ENCODE measurements at places on chromosomes 4 and X.
A peak's percentile ranks its signal among the peaks of the same experiment; 100 is the strongest.

DNA sequence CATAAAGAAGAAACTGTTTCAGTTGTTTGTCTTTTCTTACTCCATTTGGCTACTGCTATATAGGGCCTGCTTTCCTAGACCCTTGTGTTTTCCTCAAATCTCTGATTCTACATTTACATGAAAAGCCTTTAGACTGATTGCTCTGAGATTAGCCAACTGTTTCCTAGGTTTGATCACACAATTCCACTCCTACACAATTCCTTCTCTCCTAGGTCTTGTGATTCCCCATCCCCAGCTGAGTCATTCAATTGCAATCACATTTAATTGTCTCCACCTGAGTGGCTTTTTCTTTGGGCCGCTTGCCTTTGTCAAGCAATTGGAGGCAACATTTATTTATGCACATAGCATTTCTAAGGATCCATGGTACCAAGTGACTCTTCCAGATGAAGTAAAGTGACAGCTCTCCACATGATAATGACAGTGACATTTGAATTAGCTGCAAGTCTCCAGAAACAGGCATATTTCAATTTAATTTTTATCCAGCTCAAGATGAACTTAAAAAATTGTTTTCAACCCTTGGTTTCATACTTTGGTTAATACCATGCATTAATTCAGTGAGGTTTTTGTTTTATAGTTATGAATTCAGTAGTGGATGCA, 35.8 kb downstream of the ATXN3L start:
- no peak for DNase-seq

DNA sequence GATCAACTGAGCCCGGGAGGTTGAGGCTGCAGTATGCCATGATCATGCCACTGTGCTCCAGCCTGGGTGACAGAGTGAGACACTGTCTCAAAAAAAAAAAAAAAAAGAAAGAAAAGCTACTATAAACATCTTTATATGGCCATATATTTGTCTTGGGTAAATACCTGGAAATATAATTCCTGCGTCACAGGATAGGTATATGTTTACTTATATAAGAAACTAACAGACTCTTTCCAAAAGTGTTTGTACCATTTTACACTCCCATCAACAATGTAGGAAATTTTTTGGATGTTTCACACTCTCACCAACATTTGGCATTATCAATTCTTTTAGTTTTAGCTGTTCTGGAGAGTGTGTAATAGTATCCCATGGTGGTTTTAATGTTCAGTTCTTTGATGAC, 12.8 kb downstream of the P2RY4 start:
- no peak for DNase-seq

- no peak for DNase-seq
Observed at GRCh38 chr4:165191814-165192499, 15.4 kb upstream of the KLHL2 start.

- DNase-seq: no peak
Observed at GRCh38 chr4:76498550-76498949, 63.5 kb downstream of the SHROOM3 start.

GRCh38 chr4:24887881-24888430, 24.9 kb downstream of the CCDC149 start:
- DNase-seq: peak; percentile 86

GRCh38 chrX:47145395-47146120, 537 bp downstream of the RBM10 start:
- no peak for DNase-seq

DNA sequence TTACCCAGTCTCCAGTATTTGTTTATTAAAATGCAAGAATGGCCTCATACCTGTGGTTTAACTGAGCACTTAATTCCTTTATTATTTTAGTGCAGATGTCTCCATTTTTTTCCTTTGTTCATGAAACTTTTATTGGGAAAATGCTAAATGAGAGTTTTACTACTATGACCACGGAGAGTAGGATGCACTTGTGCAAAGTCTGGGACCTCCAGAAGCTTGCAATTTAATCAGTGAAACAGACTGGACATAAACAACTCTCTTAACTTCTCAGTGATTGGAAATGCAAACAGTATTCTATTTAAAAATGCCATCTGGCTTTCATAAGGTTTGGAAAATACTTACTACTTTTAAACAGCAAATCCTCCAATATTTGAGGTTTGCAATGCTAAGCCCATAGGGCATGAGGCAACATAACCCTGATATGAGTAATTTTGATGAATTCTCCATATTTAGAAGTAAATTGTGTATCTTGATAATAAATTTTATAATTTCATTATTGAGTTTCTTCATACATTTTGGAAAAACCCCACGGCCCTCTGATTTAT, 718.7 kb upstream of the MAGEB2 start:
- DNase-seq: no peak

DNA sequence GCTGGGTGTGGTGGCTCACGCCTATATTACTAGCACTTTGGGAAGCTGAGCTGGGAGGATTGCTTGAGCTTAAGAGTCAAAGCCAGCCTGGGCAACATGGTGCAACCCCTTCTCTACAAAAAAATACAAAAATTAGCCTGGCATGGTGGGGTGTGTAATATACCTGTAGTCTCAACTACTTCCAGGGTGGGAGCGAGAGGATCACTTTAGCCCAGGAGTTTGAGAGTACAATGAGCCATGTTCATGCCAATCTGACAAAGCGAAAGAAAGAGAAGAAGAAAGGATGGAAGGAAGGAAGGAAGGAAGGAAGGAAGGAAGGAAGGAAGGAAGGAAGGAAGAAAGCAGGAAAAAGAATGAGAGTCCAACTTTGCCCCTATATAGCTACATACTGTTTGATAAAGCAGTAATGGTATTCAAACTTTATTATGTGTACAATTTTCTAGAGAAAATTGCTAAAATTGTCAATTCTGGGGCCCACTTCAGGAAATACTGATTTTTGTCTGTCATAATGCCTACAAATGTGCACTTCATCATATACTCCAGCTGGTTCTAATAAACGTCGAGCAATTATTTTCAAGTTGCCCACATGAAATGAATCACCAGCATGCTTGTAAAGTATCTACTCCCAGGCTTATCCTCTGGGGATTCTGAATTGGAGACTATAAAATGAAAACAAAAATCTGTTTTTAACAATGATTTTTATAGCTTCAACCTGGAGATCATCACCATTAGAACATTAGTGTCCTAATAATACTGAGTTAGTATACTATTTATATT, 132.3 kb downstream of the NDST4 start:
- DNase-seq: no peak

- no peak for DNase-seq
Observed at GRCh38 chr4:6368601-6369000, 99.0 kb downstream of the WFS1 start.

GRCh38 chr4:114599231-114599902, 760 bp downstream of the UGT8 start:
- DNase-seq: no peak

DNA sequence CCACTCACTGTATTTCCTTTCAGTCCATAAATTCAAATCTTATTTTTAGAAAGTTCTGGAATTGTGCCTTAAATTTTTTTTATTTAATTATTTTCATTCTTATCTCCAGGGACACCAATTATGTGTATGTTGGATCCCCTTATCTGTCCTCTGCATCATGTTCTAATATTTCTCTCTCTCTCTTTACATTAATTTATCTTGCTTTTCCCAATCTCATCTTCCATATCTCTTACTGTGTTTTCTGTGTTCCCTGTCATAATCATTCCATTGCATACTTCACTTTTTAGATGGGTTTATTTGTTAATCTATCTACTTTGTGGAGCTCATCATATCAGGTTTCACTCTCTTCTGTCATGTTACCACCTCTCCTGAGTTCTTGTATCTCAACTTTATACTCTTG, 37.4 kb downstream of the PPP2R2C start:
- DNase-seq: no peak

DNA sequence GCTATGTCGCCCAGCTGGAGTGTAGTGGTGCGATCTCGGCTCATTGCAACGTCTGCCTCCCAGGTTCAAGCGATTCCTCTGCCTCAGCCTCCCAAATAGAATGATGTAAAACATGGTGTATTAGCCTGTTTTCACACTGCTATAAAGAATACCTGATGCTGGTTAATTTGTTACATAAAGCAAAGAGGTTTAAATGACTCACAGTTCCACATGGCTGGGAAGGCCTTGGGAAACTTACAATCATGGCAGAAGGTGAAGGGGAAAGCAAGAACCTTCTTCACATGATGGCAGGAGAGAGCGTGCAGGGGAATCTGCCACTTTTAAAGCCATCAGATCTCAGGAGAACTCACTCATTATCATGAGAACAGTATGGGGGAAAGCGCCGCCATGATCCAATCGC, 1191.8 kb downstream of the ARAP2 start:
- DNase-seq: no peak

- no peak for DNase-seq
Observed at GRCh38 chr4:182015014-182015413, 228.2 kb upstream of the TENM3 start.

- no peak for DNase-seq
Observed at GRCh38 chrX:39559229-39559628, 538.5 kb downstream of the BCOR start.

DNA sequence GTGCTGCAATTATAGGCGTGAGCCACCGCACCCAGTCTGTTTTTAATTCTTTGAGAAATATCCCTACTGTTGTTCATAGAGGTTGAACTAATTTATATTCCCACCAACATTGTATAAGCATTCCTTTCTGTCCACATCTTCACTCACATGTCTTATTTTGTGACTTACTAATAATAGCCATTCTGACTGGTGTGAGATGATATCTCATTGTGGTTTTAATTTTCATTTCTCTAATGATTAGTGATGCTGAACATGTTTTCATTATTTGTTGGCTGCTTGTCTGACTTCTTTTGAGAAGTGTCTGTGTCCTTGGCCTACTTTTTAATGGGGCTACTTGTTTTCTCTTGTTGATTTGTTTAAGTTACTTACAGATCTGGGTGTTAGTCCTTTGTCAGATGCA, 310.9 kb upstream of the MAOA start:
- no peak for DNase-seq

- DNase-seq: no peak
Observed at GRCh38 chr4:20878806-20879205, 178.5 kb downstream of the PACRGL start.

- no peak for DNase-seq
Observed at GRCh38 chrX:133375615-133376340, 39.5 kb downstream of the GPC4 start.

- DNase-seq: no peak
Observed at GRCh38 chr4:154036856-154037255, 248.0 kb upstream of the SFRP2 start.

- DNase-seq: no peak
Observed at GRCh38 chr4:153019906-153020305, 83.8 kb downstream of the FHDC1 start.

GRCh38 chr4:143559757-143560147, 46.2 kb downstream of the SMARCA5 start:
- no peak for DNase-seq

DNA sequence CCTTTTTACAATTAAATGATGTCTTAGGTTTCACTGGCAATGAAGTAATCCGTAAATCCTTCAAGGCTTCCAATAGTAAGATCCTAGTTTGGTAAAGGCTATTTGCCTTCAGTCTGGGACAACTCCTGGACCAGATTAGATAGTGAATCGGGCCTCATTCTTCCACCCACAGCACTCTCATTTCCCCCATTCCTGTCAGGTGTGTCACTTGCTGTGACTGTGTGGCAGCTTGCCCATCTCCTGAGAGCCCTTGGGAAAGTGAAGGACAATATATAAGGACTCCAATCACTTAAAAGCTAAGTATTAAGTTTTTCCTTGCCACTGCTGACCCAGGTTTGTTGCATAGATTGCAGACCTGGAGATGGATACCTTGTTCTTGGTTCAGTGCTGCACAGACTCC, 3.3 kb upstream of the GASK1B start:
- DNase-seq: no peak

- no peak for DNase-seq
Observed at GRCh38 chr4:70515367-70516250, 2.8 kb upstream of the AMTN start.

- no peak for DNase-seq
Observed at GRCh38 chrX:146278381-146278780, 460.8 kb downstream of the SLITRK2 start.

GRCh38 chr4:80422727-80423404, 87.3 kb downstream of the CFAP299 start:
- no peak for DNase-seq

GRCh38 chr4:141702472-141703182, 66.2 kb downstream of the IL15 start:
- DNase-seq: no peak

DNA sequence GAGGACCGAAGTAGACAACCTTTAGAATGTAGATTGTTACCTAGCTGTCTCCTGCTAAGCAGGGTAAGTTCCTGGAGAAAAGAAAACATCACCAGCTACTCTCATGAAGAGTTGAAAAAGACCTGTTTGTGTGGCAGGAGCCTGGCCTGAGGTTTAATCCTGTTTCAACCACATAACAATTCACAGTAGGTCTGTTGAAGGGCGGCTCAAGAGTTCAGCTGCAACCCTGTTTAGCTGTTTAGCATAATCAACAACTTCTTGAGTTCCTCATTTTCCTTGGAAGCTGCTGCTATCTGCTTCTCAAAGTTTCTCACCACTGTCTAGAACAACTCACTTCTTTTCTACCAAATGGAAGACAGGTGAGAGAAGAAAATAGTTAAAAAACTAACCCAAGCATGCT, 170.4 kb upstream of the TET2 start:
- DNase-seq: no peak

DNA sequence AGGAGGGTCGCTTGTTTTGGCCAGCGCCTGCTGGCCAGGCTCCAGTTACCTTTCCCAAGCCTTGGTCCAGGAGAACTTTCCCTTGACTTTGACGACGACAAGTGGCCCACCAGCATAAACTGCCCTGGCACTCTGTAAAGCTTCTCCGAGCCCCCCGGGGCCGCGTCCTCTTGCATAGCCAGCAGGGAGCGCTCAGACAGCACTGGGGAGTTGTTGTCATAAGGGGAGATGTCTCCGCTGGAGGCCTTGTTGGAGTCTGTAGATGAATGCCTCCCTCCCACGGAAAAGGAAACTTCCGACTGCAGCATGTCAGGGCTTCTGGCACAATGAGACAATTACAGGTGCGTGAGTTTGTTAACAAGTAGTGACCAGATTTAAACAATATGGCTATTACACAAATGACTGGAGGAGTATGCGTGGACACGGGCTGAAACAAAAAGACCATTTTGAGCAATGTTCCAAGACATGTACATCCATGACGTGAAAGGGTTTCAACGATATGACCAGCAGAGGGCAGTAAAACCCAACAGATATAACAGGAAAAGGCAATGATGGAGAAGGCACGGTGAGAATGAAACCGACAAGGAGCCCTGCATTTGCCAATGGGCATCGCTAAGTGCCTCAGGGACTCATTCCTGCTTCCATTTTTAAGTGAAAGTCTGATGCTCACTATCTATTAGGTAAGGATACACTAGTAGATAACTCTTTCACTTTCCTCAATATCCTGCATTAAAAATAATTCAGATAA, 33.0 kb downstream of the HCCS start:
- DNase-seq: peak; percentile 40

GRCh38 chr4:185004562-185005218, 13.6 kb upstream of the HELT start:
- peak; percentile 35 for DNase-seq

DNA sequence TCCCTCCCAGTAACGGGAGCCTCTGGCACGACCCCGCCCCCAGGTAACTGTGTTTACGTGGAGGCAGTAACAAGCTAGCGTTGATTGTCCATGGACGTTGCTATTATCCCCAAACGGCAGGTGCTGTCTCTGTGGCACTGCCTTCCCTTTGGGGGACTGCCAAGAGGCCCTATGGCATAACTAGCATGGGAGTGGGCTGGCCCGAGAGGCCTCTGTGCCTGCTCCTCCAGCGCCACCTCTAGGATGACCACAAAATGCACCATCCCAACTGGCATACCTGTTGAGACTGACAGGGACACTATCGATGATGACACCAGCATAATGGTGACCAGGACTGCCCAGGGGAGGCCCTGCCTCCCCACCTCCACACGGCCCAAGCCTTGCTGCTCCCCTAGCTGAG, 1.5 kb downstream of the SRPK3 start:
- peak; percentile 6 for DNase-seq

Measured in NCI-H187 (cell line).